CD4-positive, alpha-beta T cell treated with Interferon gamma for 1 hour (primary cell): ENCODE measurements at places on chromosomes 1 and 21.

- DNase-seq = no peak
Observed at GRCh38 chr1:85484716-85485115, 19.8 kb upstream of the DDAH1 start.

GRCh38 chr1:116006486-116006964, 30.2 kb downstream of the SLC22A15 start:
- no peak for DNase-seq

- DNase-seq = no peak
Observed at GRCh38 chr1:160162931-160163330, 11.5 kb downstream of the ATP1A4 start.

DNA sequence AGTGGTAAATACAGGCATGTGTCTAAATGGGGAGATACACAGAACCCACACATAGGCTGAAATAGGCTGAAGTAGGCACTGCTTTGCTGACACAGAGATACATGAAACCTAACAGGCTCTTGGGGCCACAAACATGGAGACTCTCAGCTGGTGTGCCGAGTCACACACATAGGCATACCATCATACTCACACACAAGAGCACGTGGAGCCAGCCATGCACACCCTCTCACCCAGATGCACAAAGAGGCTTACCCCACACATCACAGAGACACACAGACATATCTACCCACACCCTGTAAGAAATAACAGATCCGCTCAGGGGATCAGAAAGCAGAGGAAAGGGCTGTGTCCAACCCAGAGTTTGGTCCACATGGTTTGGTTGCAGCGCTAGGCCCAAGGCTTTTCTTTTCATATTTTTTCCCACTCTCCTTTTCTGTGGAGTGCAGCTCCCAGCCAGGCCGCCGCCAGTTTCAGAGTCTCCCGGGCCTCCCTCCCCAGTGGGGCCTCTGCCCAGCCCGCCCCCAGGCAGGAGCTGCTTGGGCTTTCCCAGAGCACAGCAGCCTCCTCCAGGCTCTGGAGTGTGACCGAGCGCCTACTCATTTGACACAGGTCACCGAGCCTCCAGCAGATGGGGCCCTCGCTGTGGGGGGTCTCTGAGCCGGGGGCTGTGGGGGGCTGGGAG, 3.9 kb upstream of the POU3F1 start:
- DNase-seq = no peak
